ENCODE measurements at places on chromosomes 7 and 10.

- no peak for DNase-seq
These were observed 444.2 kb upstream of the MKI67 start for GRCh38 chr10:128570319-128570995.

- no peak for DNase-seq
These were observed 28.0 kb upstream of the SLC39A12 start for GRCh38 chr10:17923728-17924127.

DNA sequence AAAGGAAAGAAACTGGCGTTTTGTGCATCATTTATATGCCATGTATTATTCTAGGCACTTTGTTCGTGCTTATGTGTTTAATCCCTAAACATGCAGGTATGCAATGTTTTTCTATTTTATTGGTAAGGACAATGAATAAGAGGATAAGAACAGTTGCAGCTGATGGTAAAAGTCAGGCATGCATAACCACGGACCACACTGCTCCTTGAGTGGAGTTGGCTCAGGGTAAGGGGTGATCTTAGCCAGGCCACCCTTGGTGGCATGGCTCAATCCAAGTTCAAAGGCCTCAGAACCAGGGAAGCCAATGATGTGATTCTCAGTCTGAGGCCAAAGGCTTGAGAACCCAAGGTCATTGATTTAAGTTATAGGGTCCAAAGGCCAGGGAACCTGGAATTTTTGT lies 1068.1 kb downstream of the NRG3 start:
- DNase-seq: no peak

DNA sequence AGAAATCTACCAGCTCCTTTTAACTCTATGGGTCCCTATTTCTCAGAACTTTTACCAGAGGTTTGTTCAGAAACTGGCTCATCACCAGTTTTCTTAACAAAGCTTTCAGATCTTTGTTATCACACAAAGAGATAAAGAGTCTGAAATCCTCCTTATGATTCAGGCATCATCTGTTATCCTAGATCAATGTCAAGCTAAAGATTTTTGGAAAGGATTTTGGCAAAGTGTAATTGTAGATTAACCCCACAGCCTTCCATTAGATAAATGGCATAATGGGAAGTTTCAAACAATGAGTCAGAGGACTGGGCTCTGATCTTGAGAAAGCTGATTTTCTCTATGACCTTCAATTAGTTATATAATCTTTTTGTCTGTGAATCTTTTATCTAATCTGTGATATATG lies 192.2 kb downstream of the NXPH1 start:
- no peak for DNase-seq

GRCh38 chr10:49165821-49166483 lies 22.2 kb downstream of the TMEM273 start:
- DNase-seq: no peak

GRCh38 chr10:104170610-104171254 lies 48.8 kb downstream of the SFR1 start:
- no peak for DNase-seq

- DNase-seq: no peak
These were observed 47.5 kb upstream of the PODXL start for GRCh38 chr7:131603932-131604331.

DNA sequence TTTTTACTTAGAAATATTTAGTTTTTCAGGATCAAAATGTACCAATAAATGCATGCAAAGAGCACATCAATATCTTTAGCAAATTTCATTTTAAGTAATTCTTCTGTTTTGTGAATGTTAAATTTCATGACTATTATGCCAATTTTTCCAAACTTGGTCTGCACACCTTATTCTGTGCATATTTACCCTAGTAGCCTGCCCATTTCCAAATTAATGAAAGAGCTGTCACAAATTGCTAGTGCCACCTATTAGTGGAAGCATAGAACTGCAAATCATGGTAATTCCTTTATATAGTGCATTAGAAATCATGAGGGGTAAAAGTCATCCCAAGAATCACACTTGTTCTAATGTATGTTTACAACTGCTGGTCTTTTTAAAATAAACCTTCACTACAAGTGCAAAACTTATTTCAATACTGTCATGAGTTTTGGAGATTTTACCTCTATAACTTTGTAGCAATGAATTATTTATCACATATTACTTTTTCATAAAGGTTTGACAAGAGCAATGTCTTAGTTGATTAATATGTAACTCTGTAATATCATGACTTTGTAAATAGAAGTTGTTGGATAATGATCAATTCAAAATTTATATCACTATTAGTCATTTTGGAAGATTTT lies 5.7 kb downstream of the SEMA3A start:
- DNase-seq: no peak

GRCh38 chr10:131094527-131095312 lies 216.8 kb downstream of the TCERG1L start:
- DNase-seq: no peak

GRCh38 chr10:48456361-48456804 lies 148.5 kb downstream of the ARHGAP22 start:
- no peak for DNase-seq

DNA sequence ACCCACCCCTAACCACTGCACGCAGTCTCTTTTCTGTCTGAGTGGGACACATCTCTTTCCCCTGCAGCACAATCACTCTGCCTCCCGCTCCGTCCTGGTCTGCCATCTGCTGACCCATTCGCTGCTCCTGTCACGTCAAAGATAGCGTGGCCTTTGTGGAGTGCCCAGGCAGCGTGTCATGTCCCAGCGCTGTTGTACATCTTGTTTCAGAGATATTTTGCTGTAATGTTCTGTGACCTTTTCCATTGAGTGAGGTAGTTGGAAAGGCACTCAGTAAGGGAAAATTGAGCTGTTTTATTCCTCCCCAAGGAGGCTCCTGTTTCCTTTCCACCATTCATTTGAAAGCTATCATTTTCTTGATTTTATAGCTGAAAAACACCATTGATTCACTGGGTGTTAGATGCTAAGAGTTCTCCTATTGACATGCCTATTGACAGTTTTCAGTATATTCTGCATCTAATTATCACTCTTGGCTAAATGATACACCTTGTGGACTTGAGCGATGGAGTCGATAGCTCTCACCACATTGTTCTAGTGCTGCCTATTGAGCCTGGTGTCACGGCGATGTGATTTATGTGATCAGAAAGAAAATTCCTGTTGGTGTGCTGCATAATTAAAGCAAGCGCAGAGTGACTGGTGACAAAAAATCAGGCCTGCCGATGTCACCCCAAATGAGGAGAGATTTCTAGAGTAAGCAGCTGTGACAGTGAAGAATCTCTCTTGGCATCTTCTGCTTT lies 372.6 kb downstream of the LRMDA start:
- no peak for DNase-seq

GRCh38 chr10:102596506-102596971 lies 47.7 kb upstream of the TRIM8 start:
- DNase-seq: no peak

- DNase-seq: no peak
These were observed 162.3 kb downstream of the ITGB1 start for GRCh38 chr10:32795598-32796183.

- no peak for DNase-seq
These were observed 138.3 kb upstream of the LSM8 start for GRCh38 chr7:118045629-118046028.

GRCh38 chr10:106836933-106837663 lies 327.4 kb downstream of the SORCS1 start:
- no peak for DNase-seq

GRCh38 chr10:125692196-125692595 lies 9.2 kb upstream of the TEX36 start:
- no peak for DNase-seq

DNA sequence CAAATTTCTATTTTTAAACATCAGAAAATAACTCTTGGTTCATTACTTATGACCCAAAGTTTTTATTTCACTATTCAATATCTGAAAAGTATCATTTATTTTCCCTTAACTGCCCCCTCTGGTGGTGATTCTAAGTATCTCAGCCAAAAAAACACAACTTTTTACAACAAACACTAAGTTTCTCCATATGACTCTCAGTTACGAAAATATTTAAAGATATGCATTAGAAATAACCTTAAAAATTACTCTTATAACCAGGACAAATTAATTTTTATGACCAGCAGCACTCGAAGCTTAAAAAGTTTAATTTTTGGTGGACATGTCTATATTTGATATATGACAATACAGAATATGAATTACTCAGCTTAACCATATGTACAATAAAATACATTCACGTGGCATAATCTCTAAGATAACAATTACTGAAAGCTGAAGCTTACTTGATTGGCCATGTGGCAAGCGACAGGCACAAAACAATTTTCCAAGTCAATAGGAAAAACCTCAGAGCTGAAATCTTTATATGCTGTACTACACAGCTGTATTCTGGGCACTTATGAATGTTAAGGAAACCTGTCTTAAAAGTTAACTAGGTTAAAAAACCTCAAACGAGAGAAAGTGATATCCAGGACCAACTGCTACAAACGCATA lies 2.3 kb downstream of the HNRNPA2B1 start:
- DNase-seq: no peak

- no peak for DNase-seq
These were observed 45.7 kb downstream of the ATXN7L1 start for GRCh38 chr7:105830405-105831301.

Measured in stimulated activated CD8-positive, alpha-beta memory T cell treated with anti-CD3 and anti-CD28 coated beads, Interleukin-2, amount 100 ng/mL, for 1 hour (primary cell).